ENCODE measurements at places on chromosomes 12 and 14.

- DNase-seq, result no peak
These were observed 279.9 kb downstream of the RPS29 start for GRCh38 chr14:49306152-49306751.

DNA sequence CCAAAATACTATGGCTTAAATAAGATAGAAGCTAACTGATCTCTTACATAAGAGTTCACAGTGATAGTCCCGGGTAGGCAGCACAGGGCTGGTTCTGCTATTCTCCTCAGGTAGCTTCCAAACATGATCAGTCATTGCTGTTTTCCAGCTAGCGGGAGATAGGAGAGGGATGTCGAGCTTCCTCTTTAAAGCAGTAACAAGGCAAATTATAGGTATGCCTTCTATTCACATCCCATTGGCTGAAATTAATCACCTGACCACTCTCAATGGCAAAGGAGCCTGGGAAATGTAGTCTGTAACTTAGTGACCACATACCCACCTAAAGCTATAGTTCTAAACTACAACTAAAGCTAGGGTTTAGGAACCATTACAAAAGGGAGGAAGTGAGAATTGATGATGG is 34.5 kb upstream of the VRK1 start:
- no peak for DNase-seq

GRCh38 chr14:96117101-96117897 is 78.1 kb downstream of the C14orf132 start:
- no peak for DNase-seq

DNA sequence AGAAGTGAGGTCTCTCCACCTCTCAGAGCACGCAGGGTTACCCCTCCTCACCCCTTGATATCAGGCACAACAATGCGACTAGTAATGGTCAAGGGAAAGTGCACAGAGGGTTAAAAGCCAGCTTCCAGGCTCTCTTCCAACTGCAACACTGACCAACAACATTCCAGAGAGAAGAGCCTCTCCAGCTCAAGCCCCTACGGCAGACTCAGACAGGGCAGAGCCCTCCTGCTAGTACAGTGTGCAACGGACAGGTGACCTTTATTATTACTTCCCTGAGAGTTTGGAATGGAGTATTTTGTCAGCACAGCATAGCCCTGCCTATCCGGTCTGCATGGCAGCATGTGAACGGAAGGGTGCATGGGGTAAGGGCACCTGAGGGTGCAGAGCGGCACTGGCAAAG is 73.0 kb downstream of the PTPN21 start:
- no peak for DNase-seq

DNA sequence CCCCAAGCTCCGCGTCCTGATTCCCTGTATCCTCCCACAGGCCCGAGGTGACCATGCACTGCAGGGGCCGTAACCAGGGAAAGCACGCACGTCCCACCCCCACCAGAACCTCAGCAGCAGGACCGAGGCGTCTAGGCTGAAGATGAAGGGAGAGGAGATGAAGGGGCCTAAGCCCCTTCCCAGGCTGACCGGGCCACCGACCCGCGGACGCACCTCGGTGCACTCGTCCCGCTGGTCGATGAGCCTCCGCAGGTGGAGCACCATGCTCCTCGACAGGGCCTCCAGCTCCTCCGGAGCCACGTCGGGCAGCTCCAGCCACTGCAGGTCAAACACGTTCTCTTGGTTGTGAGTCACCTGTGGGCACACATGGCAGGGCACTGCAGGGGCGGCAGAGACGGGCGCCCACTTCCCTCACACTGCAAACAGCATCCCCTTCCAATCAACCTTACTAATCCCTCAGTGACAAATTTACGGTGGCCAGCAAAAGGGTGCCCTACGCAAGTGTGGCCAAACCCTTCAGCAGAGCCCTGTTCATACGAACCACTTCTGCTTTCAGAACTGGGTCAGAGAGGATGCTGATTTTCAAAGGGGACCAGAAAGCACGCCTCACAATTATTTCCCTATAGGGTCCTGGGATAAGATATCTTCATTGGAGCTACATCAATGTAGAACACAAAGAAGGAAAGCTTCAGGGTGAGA is 77.8 kb downstream of the CCDC88C start:
- DNase-seq, result no peak

DNA sequence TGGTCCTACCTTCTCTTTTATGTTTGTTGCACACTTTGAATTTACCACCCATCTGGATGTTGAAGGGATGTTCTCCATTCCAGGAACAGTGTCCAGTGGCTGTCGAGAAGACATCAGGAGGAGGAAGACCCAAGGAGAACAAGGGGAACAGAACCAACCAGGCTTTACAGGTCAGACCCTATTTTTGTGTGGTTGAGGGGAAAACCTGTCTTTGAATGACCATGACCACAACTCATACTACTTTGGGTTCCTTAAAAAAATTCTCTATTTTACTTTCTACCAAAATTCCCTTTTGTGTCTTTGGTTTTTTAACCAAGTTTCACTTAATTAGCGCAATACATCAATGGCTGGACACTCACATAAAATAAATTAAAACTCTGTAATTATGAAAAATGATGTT is 78.7 kb downstream of the PLXNC1 start:
- no peak for DNase-seq

GRCh38 chr14:47442211-47442610 is 233.2 kb downstream of the MDGA2 start:
- DNase-seq, result no peak

- no peak for DNase-seq
These were observed 7.8 kb downstream of the CTDSP2 start for GRCh38 chr12:57838594-57839302.

- DNase-seq, result no peak
These were observed 112.8 kb downstream of the NAV3 start for GRCh38 chr12:77943466-77943865.

GRCh38 chr12:49279706-49280159 is 14.9 kb downstream of the TUBA1C start:
- no peak for DNase-seq

GRCh38 chr12:5328669-5329517 is 103.0 kb upstream of the NTF3 start:
- no peak for DNase-seq

- DNase-seq, result no peak
These were observed 82.4 kb downstream of the PPP2R5E start for GRCh38 chr14:63460680-63461369.

GRCh38 chr12:102317155-102317554 is 119.5 kb upstream of the PMCH start:
- no peak for DNase-seq

- no peak for DNase-seq
These were observed 19.2 kb downstream of the MTHFD1 start for GRCh38 chr14:64407329-64407728.

DNA sequence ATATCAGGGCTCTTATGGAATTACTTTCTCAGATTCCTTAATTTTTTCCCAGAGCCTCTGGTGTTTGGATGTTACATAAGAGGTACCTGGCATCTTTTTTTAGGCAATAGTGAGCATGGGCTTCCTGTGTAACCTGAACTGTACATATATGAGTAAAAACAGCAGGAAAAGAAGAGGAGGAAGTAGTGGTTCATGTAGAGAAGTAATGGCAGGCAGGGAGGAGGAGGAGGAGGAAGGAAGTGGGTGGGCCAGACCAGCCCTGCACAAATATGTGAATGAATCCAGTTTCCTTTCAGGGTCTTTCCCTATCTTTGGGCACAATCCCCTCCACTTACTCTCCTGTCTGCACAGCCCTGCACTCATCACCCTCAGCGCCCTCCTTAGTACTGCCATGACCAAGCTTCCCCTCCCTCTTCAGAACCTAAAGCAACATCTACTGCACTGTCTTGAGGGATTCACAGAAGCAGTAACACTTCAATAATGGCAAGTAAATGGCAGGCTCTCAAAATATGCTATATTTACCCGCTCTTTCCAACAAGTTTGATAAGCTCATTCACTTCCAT is 40.9 kb upstream of the GSG1 start:
- DNase-seq, result no peak

DNA sequence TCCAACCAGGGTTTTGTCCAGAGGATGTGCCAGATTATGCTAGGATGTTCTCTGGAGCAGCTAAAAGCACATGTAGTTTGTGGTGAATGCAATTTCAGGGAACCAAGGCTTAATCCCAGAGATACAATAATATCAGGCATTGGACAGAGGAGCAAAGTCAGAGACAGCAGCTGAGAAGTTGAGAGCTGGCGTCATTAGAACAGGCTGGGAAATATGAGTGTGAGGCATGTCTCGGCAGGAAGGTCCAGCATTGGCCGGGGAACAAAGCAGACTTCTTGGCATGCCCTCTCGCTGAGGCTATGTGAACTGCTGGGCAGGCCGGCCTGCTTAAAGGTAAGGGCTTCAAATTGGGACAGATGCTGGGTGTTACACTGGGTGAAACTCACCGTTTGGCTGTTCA is 125.4 kb downstream of the CAND1 start:
- DNase-seq, result no peak

DNA sequence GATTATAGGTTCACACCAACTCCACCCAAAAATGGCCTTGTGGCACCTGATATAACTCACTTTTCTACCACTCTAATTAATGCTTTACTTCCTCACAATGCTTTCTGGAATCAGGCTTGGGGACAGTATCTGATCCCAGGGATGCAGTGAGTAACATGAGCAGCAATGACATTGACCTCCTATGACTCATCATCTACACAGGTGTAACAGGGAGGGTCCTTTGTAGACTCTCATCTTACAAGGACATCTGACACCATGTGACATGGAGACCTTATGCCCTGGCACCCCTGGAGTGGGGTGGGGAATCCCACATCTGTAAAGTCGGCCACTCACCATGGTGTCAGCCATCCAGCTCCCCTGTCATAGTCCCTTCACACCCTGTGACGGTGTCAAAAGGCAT is 586.4 kb downstream of the MED13L start:
- DNase-seq, result no peak

DNA sequence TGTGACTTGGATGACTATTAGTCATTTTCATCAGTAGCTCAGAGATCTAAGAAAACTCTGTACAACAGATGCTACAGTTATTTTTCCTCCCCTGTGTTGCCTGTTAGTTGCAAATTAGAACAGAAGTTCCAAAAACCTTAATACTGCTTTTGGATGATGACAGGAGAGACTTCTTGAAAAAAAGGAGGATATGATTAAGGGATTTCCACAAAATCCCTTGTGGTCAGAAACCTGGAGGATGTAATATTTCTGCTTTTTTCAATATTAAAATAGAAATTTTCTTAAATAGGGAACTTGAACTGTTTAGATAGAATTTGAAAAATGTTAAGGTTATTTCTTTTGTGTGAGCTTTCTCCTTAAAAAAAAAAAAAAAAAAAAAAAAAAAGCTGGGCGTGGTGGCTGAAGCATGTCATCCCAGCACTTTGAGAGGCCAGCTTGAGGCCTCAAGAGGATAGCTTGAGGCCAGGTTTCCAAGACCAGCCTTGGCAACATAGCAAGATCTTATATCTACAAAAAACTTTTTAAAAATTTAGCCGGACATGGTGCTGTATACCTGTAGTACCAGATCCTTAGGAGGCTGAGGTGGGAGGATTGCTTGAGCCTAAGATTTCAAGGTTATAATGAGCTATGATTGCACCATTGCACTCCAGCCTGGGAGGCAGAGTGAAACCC is 14.1 kb downstream of the CMAS start:
- no peak for DNase-seq

DNA sequence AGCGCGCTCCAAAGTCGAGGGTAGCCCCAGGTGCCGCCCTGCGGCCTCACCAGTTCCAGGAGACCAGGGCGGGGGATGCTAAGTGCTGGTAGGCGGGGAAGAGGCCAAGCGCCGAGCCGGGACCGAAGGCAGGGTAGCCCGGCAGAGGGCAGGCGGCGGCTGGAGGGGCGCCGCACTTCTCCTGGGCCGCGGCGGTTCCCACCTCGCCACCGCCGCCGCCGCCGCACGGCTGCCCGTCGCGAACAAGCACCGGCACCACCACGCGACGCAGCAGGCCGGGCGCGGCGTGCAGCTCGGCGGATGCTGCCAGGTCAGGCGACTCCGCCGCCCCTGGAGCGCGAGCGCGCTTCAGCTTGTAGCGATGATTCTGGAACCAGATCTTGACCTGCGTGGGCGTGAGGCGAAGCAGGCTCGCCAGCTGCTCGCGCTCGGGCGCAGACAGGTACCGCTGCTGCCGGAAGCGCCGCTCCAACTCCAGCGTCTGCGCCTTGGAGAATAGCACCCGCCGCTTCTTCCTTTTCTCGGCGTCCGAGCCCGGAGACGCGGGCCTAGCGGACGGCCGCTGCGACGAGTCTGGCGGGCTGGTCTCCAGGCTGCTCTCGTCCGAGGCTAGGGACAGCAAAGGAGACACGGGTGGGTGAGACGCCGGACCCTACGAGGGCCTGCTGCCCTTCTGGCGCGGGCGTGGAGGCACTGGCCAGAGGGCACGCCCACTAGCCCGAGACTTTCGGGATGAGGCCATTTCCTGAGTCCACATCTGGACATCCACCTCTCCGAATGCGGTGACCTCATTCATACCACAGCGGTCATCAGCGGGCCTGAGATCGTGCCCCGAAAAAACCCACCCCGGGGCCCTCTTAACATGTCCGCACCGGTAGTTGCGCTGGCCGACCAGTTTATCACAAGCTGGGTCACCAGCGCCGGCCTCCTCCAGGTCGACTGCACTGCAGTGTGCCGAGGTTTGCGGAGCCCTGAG is 1.3 kb downstream of the NKX2-8 start:
- DNase-seq, result no peak

DNA sequence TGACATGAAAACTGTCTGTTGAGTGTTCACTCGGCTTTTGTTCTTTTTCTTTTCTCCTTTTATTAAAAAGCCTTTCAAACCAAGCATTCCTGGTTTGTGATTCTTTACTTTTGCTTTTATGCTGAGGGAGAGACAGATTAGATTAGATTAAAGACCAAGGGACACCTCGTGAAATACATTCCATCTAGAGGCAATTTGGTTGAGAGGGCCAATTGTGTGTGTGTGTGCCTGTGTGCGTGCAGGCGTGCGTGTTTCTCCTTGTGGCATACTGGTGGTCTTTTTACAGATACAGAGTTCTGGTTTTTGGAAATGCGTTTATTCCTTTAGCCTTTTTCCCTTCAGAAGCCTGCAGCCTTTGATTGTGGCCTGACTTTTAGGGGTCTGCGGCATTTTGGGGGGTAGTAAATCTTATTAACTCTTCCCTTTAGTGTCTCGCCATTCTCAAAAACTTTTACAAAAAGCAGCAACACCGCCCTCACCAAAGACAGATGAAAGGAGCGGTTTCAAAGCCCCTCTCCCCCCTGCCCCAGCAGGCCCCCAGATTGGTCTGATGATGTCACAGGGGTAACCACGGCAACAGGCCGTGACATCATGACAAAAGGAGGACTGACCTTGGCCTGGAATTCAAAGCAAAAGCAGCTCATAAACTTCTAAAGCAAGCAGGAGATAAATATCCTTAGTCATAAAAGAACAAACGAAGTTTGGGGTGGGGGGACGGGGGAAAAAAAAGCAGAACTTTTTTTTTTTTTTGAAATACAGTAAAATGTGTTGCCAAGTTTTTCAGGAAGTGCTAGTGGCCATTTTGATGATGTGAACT is 84.1 kb upstream of the TBX3 start:
- DNase-seq, result no peak

GRCh38 chr14:50045837-50046236 is 70.5 kb downstream of the VCPKMT start:
- DNase-seq, result no peak

DNA sequence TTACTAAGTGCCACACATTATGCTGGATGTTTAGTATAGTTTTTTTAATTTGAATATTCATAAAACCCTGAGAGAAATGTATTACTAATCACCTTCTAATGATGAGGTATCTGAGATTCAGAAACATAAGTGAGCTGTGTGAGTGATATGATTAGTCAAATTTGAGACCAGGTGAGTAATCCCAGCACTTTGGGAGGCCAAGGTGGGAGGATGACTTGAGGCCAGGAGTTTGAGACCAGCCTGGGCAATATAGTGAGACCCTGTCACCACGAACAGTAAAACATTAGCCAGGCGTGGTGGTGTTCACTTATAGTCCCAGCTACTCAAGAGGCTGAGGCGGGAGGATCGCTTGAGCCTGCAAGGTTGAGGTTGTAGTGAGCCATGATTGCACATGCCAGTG is 438.4 kb downstream of the RAD51B start:
- DNase-seq, result no peak
